ENCODE measurements at places on chromosomes 2 and 18.

DNA sequence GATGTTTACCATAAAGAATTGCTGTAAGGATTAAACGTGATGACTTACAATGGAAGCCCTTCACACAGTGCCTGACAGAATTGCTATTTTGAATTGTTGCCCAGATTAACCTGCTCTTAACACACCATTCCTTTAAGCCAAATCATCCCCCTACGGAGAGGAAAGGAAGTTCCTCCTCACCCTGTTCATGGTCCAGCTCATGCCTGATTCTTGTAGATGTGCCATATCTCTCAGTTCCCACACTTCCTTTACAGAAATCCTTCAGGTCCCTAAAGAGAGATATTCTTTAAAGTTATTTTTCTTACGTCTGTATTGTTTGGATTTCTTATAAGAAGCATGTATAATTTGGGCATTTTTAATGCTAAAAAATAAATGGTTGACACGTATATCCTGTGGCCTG is 127.5 kb upstream of the DAPL1 start:
- no peak for DNase-seq

DNA sequence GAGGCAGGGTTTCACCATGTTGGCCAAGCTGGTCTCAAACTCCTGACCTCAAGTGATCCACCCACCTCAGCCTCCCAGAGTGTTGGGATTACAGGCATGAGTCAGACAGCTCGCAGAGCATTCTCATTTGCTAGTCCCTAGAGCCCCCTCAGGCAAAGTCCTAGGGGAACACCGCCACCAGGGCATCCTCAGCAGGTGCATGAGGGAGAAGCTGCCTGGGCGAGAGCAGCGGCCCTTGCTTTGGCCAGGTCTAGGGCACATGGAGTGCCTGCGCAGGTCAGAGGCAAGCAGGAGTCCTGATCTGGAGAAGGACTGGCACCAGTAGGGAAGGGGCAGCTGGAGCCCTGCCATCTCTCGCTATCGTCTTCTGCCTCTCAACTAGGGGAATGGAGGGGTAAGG is 32.4 kb downstream of the NGEF start:
- no peak for DNase-seq

GRCh38 chr18:62523255-62523588 is 397 bp downstream of the ZCCHC2 start:
- DNase-seq = no peak

DNA sequence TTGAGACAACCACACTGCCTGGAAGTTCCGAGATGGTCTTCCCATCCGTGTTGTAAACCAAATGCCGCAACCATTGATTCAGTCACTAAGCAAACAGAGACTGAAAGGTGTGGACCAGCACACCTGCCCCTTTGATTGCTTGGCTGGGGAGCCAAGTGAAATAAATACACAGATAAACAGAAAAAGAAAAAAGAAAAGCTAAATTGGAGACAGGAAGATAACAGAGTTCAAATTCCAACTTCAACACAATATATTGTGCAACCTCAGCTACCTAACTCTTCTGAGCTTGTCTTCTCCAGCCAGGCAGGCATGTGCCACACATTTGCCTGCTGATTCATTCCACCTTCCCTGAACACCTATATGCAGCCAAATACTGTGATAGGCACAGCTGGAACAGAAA is 110.9 kb downstream of the PID1 start:
- no peak for DNase-seq

DNA sequence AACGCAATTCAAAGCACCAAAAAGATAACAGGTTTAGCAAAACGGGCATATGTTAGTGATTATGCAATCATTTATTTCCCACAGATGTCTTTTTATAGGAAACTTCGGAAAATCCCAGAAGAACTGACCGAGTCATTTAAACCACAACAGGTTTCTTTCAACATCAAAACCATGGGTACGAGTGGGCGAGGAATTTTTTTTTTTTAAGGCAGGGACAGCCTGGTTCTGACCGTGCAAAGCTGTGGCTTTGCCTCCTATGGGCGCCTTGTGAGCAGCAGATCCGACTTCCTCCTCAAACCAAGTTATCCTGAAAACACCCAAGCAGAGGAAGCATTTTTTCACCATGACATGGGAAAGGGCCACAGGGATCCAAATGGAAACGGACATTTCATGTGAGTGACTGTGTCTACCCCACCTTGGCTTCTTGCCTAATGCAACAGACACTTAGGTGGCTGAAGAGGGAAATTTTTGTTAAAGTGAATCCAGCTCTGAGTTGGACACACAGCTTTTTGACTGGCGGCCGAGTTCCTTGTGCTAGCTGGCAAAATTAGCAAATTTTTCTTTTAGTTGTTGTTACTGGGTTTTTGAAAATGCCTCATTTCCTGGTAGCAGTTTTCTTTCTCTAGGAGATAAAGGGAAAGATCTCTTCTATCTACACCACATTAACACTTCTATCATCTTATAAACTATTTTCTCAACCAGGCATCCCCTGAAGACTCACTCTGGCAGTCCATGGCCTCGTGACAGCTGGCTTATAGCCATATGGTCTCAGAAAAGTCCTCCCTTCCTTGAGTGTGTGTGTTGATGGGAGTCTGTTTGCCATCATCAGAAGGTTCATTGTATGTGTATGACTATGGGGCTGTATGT is 487.4 kb upstream of the ZEB2 start:
- no peak for DNase-seq

DNA sequence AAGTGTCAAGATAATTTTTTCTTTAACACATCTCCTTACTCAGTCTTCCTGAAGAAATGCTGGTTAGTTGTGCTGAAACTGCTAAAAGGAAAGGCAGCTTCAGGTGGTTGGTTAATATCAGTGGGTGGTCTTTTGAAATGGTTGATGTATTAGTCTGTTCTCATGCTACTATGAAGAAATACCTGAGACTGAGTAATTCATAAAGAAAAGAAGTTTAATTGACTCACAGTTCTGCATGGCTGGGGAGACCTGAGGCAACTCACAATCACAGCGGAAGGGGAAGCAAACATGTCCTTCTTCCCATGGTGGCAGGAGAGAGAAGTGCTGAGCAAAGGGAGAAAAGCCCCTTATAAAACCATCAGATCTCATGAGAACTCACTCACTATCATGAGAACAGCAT is 125.9 kb upstream of the CYRIA start:
- no peak for DNase-seq

- DNase-seq = no peak
Observed at GRCh38 chr2:128750328-128751165, 431.9 kb upstream of the HS6ST1 start.

All from COR-L47 (cell line).